ENCODE measurements at places on chromosomes 2 and 18.

GRCh38 chr18:73563901-73564472 is 583.6 kb downstream of the FBXO15 start:
- no peak for DNase-seq

DNA sequence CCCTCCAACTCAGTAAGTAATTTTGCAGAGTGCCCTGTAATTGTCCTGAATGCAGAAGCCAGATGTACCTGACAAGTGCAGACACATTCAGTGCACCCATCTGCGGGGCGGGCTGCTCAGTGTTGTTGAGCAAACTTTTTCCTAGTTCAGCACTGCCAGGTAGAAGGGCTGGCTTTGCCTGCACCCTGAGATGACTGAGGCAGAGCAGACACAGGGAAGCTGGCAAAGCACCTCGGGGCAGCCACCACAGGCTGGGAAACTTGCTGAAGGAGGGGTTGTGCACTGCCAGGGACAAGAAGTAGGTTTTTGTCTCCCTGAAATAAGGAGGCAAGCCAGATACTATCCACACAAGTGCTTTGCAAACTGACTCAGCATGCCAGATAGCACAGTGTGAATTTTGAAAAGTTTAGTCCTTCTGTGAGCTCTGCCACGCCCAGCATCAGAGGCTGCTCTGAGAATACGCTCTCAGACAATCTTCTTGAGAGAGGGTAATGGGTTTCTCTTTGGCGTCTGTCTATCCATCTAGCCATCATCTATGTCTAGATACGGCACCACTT is 62.3 kb downstream of the SOWAHC start:
- no peak for DNase-seq

GRCh38 chr18:25180973-25181548 is 170.9 kb downstream of the ZNF521 start:
- DNase-seq = no peak

DNA sequence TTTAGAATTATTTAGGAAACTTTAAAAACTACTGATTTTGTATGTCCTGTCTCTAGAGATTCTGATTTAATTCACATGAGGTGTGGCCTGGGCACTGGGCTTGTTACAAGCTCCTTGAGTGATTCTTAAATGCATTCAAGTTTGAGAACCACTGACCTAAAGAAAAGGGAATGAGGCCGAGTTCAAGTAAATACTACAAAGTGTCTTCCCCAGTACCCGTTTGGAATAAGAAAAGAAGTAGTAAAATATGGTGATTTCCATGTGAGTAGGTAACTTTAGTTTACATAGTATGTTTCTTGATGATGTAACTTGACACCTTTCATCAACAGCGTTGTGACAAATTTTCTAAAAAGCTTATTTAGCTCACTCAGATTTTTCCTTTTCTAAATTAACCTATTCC is 1022.9 kb upstream of the NRXN1 start:
- DNase-seq = no peak

GRCh38 chr2:215352602-215353001 is 40.7 kb downstream of the ATIC start:
- DNase-seq = no peak

DNA sequence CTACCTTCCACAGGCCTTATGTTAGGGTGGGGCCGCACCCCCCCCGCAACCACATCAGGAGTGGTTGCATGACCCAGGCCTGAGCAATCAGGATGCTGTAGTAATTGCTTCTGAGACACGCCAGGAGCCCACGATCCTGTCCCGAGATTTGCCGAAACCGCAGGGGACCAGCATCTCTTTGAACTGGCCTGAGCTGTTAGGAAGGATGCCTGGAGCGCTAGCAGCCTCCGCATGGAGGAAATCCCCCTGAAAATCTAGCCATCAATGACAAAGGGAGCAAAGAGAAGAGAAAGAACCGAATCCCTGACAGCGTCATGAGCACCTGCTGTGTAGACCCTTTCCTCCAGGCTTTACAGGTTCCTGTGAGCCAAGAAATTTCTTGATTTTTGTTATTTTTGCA is 8.7 kb upstream of the TEX44 start:
- no peak for DNase-seq
